Lung microvascular endothelial cell (primary cell): ENCODE measurements at places on chromosomes 7 and 10.

- no peak for DNase-seq
Observed at GRCh38 chr7:159192725-159193453, 48.2 kb upstream of the VIPR2 start.

DNA sequence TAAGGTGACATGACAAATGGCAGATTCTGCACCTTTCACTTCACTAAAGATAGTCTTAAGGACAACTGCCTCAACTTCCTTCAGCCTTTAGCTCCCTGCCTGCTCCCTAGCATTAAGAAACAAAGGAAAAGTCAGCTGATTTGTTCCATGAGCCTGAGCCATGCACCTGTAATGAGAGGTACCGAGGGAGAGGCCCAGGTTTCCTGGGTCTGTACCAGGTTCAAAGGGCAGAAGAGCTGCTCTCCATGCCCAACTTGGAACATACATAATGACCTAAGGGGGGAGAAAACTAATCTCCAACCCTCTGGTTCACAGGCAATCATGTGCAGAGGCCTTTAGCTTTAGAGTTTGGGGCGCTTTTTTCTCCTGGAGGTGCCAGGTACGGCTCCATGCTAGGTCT lies 111.2 kb downstream of the JAZF1 start:
- no peak for DNase-seq

DNA sequence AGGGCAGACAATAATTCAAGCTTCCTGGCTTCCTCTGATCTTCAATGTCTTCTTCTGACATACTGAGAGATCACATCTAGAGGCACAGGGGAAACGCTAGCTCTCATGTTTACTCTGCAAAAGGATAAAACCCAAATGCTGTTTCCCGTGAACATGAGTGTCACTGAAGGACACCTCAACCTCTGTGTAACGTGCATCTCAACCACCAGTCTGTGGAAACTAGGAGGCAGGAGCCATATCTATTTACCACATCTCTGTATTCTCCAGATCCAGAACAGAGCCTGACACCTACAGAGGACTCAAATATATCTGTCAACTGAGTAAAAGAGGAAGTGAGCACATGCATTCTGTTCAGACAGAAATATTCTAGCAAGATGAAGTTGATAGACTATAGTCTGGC lies 140.3 kb upstream of the TARP start:
- no peak for DNase-seq

DNA sequence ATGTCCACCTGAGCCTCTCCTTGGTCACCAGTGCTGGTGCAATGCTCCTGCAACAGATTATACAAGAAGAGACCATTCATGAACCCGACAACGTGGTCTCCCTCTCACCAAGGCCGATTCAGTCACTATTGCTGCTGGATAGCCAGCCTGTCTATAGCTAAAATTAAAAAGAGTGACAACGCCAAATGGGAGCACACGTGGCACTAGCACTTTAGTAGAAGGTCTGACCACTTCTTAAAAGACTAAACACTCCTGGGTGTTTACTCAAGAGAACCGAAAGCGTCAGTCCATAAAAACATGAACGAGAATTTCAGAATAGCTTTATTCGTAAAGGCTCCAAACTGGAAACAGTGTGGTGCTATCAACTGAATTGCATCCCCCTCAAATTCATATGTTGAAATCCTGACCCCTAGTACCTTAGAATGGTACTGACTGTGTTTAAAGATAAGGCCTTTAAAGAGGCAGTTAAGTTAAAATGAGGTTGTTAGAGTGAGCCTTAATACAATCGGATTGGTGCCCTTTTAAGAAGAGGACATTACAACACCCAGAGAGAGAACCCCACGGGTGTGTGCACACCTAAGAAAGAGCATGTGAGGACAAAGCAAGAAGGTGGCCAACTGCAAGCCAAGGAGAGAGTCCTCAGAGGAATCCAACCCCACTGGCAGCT lies 4.4 kb upstream of the GALNTL5 start:
- no peak for DNase-seq

- DNase-seq, result no peak
Observed at GRCh38 chr7:4742051-4742573, 33.3 kb upstream of the AP5Z1 start.

GRCh38 chr10:106320078-106320477 lies 844.4 kb downstream of the SORCS1 start:
- no peak for DNase-seq

- DNase-seq, result no peak
Observed at GRCh38 chr10:127524229-127524628, 24.9 kb upstream of the NPS start.

GRCh38 chr10:117408436-117409384 lies 33.5 kb upstream of the PDZD8 start:
- DNase-seq, result no peak

DNA sequence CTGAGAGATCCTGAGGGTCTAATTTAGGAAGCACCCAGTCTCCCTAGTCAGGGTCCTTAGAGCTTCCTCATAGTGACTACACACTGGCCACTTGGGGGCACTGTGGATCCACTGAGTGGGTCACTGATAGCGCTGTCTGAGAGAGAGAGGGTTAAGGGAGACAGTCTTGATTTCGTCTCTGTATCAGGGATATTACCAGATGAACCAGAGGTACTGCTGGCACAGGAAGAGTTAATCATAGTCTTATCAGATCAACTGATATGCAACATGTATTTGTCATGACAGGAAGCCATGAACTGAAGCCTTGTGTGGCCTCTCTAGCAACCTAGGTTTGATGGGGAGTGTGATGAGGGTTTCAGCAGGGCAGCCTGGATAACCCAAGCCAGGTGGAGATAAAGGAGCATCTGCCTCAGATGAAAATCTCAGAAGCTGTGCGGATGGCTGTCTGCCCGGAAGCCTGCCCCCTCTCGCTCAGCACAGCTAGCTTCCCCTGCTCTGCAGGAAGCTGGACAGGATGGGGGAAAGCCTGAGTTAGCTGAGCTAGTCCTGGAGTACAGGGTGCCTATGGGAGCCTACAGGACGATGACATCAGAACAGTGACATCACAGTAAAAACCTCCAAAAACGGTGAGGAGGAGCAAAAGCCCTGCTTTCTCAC lies 214.0 kb upstream of the PRSS1 start:
- peak; percentile 85 for DNase-seq

DNA sequence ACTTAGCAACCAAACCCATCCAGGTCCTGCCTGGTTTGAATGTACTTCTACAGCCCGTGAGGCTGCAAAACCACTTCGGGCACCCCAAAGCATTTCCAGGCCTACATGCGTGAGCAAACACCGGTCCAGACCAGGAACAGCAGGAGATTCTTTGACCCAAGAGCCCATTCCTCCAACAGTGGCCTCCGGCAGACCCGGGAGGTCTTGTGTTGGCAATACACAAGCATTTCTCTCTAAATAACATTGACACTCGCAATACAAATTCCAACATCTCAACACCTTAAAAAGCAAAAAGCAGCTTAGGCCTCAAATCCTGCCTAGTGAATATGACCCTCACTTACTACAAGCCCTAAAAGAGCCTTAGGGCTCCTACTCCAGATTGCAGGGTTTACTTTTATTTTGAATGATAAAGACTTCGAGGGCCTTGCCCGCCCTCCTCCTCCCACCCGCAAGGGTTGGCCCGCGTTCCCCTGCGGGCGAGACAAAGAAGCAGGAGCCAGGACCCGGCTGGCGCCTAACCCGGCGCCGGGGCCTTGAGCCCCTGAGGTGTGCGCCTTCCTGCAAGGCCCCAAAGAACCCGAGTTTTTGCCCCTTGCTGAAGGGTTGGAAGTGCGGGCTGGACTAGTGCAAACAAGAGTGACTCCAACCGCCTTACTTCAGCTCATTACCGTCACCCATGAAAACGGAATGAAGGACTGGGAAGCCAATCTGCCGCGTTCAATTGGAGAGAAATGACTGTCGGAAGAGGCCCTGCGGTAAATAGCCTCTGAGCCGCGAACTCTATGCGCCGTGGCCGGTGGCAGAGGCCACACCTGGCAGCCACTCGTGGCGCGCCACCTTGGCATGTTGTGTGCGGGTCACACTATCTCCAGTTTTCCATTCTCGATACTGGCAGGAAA lies 3.4 kb upstream of the DLX6 start:
- DNase-seq, result no peak

DNA sequence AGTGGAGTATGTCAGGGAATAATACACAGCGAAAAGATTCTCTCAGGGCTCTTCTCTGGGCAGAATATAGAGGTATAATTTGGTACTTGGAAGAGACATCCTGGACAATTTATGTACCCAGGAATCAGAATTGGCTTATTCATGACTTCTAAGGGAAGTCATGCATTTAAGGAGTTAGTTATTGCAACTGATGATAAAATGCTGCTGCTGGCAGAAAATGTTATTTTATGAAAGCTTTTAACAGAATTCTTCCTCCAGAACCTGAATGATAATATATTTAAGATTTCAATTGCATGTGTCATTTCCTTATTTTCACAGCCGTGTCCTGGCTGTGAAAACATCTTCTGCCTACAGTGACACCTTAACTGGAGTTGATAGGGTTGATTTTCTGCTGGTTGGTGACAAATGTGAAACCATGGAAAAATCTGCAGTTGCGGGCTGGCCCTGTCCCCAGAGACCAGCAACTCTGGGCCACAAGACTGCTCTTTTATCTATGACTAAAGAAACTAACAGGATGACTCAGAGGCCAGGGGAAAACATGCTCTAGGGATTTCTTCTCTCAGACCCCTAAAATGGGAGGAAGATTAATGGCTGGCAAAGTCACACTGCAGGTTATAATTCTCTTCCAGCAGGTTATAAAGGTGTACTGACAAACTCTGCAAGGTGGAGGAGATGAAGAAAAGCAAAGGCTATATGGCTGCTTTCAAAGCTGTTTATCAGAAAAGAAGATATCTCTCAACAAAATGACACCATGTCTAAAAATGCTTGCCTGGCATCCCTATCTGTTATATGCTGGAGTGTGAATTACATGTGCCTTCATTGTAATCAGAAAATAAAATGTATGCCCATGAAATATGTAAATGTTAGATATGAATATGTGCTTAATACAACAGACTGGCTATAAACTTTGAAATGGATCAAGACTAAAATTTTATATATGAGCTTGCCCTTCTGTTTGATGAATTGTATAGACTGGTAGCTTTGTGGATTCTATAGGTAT lies 12.1 kb upstream of the TRUB1 start:
- peak; percentile 56 for DNase-seq
